ENCODE measurements at places on chromosomes 13 and 19. TPM values are rescaled to one million over a fixed set of nuclear protein-coding genes. Genes with fewer than 3 reads are reported as not detected.

GRCh38 chr13:88248393-88248792, 577.2 kb downstream of the SLITRK5 start:
- DNase-seq = no peak

- DNase-seq = no peak
Observed at GRCh38 chr19:16394681-16395375, 70.2 kb downstream of the KLF2 start.

GRCh38 chr19:45681391-45682015, 10.2 kb downstream of the SNRPD2 start:
- DNase-seq = peak; percentile 98

DNA sequence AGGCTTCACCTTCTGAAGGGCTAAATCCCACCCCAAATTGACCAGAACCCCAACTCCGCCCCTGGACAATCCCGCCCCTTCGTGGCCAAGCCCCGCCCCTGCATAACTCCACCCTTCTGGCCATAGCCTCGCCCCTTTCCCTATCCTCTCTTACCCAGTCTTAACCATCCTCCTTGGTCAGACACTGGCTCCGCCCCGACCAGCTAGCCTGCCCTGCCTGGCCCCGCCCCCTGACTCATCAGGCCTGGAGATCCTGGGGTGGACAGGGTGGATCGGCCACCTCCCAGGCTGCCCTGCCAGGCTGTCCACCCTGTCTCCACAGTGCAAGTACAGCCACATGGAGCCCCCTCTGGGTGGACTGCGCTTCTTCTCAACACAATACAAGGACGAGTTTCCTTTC, 8.0 kb upstream of the ZNF358 start:
- DNase-seq = peak; percentile 86

LYPD3 gene
- 1.5 TPM for polyA plus RNA-seq
